ENCODE measurements at places on chromosomes 16 and 17.
A peak's percentile ranks its signal among the peaks of the same experiment; 100 is the strongest.

GRCh38 chr17:50099003-50099402 lies 3.9 kb downstream of the PDK2 start:
- DNase-seq: no peak

DNA sequence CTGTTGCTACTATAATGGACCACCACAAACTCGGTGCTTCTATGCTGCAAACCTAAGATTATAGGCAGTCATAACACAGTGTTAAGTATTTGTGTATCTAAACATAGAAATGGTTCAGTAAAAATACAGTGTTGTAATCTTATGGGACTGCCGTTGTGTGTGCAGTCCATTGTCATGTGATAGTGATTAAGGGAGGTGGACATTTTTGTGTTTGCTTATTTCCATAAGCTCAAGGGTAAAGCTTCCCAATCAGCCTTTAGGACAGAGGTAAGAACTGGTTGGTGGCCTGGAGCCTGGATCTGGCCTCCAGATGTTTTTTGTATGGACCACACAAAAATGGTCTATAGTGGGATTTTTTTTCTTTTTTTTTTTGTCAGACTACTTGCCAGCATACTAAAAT lies 29.9 kb downstream of the WWOX start:
- DNase-seq: no peak

DNA sequence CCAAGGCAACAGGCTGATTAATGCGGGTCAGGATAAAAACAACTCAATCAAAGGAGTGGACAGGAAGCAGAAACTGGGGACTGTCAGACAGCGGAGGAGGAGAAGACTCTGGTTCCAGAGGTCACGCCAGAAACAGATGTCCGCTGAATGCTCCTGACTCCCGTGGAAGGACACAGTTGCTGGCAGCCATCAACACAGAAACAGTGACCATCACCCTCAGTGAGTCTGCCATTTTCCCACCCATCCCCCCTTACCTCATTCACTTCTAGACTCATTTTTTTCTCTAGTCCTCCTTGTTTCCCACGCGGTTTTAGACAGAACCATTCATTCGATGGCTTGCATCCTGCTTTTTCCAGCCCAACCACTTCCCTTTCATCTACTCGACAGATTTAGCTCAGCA lies 40.9 kb downstream of the DHRS7C start:
- DNase-seq: no peak

GRCh38 chr17:19785854-19786253 lies 37.8 kb upstream of the ALDH3A1 start:
- no peak for DNase-seq

DNA sequence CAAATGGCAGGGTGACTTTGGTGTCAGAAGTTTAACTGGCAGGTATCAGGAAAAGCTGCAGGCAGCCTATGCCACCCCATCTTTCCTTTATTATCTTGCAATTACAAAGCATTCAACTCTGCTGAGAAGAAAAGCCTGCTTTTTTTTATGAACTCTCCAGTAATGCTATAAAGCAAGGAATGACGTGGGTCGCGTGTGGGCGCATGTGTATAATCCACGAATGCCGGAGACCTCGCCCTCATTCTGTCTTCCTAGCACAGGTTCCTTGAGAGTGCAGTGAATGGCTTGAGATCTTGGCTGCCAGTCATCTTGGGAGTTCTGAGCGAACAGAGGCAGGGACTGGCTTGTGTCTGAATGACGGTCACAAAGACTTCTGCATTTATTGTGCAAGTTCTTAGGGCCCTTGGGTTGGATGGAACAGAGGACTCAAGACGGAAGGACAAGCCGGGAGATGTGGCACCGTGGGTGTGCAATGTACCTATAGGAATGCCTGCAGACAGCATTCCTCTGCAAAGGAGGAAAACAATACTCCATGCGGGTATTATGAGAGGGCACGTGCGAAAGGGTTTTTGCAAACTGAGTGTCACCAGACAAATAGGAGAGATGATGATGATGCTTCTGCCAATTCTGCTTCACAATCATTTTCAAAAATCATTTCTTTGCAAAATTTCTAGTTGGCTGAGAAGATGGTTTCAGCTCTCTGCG lies 96.1 kb upstream of the ELAC2 start:
- DNase-seq: no peak

DNA sequence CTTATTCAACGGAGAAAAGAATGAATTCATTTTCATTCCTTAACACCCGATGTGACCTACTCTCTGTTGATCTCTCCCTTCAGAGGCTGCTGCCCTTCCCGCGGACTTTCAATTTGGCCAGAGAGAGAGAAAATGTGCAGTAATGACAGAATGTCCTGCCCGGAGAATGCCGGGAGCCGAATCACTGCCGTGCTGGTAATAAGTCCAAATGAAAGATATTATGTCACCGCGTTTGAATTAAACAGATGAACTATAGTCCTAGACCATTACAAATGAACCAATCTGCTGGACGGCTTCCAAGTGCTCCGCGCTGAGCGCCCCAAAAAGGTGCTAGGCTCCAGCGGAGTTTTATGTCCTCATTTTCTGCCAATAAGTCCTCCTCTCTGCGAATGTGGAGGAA lies 14.7 kb upstream of the C16orf82 start:
- no peak for DNase-seq

DNA sequence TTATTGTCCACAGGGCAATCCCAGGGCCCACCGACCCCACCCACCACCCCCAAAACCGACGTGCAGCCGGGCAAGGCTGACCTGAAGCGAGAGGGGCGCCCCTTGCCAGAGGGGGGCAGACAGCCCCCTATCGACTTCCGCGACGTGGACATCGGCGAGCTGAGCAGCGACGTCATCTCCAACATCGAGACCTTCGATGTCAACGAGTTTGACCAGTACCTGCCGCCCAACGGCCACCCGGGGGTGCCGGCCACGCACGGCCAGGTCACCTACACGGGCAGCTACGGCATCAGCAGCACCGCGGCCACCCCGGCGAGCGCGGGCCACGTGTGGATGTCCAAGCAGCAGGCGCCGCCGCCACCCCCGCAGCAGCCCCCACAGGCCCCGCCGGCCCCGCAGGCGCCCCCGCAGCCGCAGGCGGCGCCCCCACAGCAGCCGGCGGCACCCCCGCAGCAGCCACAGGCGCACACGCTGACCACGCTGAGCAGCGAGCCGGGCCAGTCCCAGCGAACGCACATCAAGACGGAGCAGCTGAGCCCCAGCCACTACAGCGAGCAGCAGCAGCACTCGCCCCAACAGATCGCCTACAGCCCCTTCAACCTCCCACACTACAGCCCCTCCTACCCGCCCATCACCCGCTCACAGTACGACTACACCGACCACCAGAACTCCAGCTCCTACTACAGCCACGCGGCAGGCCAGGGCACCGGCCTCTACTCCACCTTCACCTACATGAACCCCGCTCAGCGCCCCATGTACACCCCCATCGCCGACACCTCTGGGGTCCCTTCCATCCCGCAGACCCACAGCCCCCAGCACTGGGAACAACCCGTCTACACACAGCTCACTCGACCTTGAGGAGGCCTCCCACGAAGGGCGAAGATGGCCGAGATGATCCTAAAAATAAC lies 3.0 kb downstream of the SOX9 start:
- no peak for DNase-seq

DNA sequence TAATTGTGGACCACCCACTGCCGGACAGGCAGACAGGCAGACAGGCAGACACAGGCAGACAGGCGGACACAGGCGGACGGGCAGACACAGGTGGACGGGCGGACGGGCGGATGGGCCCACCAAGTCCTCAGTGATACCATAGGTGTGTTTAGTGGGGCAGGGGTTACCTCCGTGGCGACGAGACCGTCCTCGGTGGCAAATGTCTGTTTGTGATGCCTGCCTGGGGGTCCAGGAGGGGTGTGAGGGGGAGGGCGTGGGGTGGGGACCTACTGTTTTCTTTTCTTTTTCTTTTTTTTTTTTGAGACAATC lies 76.7 kb downstream of the RTN4RL1 start:
- no peak for DNase-seq

GRCh38 chr17:3802461-3803307 lies 1.7 kb upstream of the ITGAE start:
- no peak for DNase-seq

GRCh38 chr17:67221062-67221998 lies 23.7 kb downstream of the HELZ start:
- no peak for DNase-seq

DNA sequence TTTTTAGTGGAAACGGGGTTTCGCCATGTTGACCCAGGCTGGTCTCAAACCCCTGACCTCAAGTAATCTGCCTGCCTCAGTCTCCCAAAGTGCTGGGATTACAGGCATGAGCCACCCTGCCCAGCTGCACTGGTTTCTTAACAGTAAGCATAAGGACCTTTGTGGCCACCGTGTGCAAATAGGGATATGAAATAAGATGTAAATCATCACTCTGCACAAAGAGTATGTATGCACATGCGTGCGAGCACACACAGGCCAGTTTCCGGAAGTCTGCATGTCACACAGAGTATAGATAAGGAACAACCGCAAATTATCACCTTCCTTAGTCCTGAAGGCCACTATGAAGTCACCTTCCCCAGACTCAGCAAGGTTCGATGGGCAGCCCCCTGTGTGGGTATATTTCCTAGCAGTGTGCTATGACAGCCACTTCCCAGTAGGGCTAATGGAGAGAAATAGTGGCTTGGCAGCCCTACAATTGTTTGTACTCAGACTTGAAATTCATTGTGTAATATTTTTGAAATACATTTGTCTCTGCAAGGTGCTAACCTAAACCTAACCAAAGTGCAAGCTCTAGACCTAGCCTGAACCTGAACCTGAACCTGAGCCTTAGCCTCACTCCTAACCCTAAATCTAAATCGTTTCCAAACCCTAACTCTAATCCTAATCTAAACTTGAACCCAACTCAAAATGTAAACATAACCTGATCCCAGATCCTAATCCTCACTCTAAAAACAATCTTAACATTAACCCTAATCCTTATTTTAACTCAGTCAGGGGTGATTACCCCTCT lies 48.4 kb upstream of the SKAP1 start:
- no peak for DNase-seq

DNA sequence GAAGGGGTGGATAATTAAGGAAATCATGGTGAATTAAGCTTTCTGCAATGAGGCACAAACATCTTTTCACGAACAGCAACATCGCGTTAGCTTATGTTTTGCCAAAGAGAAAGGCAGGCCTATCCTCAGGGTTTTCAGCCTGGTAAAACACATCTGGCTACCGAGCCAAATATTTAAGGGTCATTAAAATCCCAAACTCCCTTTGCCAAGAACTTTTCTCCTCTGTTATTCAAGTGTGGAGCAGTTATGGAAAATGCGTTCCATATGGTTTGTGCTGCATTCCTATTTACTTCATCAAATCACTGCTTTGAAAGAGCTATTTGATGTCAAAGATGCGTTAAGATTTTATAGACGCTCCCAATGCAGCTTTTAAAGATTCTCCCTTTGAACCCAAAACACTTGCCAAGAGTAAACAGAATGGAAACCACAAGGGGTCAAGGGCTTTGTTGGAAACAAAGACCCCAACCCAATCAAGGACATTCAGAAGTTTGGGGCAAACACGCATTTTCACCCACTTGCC lies 308.3 kb upstream of the CDH5 start:
- DNase-seq: no peak

DNA sequence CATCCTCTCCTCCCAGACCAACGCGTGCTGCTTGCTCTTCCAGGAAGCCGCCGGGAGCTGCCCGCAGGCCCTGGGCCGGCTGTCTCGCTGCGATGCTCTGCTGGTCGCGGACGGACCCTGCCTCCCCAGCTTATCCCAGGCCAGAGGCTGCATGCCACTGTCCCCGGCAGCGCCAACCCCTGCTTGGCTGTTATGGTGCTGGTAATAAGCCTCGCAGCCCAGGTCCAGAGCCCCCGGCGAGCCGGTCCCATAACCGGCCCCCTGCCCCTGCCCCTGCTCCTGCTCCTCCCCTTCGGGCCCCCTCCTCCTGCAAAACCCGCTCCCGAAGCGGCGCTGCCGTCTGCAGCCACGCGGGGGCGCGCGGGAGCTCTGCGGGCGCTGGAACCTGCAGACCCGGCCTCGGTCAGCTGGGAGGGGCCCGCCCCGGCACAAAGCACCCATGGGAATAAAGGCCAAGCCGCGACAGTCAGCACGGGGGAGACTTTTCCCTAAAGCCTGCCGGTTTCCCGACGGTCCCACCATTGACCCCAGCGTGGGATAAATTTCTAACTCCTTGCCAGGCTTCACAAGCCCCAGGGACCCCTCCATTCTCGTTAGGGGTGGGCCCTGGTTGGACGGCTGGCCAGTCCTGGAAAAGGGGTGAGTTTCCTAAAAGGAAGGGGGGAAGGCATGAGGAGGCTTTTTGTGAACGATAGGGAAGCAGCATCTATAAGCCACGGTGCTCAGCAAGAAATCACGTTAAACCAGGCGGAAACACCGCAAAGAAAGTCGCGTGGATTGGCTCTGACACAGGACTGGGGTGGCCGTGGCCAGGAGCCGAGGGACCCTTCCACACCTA lies 11.2 kb downstream of the ENPP7 start:
- DNase-seq: peak; percentile 85

- DNase-seq: peak; percentile 71
These were observed 405 bp upstream of the CBLN1 start for GRCh38 chr16:49281843-49282642.

DNA sequence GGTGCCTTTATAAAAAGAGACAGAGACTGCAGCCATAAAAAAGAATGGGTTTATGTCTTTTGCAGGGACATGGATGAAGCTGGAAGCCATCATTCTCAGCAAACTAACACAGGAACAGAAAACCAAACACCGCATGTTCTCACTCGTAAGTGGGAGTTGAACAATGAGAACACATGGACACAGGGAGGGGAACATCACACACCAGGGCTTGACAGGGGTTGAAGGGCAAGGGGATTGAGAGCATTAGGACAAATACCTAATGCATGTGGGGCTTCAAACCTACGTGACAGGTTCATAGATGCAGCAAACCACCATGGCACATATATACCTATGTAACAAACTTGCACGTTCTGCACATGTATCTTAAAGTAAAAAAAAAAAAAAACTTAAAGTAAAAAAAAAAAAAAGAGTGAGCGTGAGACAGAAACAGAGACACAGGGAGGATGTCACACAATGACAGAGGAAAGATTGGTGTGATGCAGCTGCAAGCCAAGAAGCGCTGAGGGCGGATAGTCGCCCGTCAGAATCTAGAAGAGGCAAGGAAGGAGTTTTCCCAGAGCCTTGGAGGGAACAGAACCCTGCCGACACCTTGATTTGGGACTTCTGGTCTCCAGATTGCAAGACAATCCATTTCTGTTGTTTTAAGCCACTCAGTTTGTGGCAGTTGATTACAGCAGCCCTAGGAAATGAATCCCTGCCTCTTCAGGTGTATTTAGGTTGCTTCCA lies 27.4 kb upstream of the TNS4 start:
- no peak for DNase-seq

DNA sequence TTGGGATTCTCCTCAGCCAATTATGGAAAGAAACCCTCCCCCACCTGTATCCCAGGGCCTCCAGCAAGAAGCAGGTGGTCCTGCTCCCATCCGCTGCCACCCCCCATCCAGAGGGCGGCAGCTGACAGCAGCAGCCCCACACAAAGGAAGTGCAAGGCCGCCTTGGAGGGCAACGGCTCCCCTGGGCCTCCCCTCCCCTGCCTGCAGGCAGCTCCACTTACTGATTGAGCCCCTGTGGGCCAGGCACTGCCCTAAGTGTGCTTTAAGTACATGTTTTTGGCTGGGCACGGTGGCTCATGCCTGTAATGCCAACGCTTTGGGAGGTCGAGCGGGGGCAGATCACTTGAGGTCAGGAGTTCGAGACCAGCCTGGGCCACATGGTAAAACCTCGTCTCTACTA lies 257.6 kb downstream of the PARN start:
- DNase-seq: no peak

Data from activated CD4-positive, CD25-positive, alpha-beta regulatory T cell treated with anti-CD3 and anti-CD28 coated beads, Interleukin-2, amount 50 U/mL, for 72 hours (primary cell).